ENCODE measurements at places on chromosomes 3 and 15.
A peak's percentile ranks its signal among the peaks of the same experiment; 100 is the strongest.

DNA sequence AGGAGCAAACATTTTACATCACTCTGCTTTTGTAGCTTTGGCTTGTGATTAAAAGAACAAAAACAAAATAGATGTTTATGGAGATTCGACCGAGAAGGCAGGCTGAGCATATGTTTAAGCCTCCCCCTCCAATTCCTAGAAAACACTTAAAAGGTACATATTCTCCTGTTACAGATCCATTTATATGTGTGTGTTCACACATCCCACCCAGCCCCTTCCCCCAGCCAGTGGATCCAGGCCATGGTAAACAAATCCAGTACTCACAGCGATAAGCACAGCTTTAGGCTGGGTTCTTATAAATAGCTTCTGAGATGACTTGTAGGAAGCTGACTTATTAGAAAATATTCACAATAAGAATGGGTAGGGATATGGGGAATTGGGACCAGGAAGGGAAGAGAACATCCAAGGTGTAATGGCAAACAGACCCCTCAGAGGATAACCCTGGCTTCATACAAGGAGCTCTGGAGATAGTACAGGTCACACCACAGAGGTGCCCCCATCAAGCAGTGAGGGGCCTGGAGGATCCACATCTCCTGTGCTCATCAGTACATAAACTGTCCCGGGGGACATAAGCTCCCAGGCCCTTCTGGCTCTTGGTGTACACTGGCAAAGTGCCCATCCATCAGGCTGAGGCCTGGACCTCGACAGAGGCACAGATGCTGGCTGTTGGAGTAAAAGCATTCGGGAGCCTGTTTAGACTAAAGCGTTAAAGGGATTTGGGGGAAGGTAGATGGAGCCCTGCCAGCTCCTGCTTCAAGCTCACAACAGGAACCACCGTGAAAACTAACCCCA is 70.0 kb upstream of the UBE2E1 start:
- no peak for DNase-seq

DNA sequence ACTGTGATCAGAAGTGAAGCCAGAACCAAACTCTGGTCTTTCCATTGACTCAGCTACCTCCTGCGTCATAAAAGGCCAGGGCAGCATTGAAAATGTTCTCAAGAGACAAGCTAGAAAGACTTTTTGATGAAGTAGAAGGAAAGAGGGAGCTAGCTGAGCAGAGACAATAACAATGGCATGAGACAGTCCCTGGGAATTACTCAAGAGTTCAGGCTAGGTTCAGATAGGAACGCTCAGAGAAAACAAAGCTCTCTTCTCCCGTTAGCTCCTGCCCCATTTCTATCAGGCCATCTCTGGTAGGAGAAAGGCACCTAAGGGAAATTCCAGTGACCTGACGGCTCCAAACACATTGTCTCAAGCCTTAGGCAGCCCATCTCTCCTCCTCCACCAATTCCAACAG is 7.0 kb upstream of the OXTR start:
- DNase-seq: no peak

DNA sequence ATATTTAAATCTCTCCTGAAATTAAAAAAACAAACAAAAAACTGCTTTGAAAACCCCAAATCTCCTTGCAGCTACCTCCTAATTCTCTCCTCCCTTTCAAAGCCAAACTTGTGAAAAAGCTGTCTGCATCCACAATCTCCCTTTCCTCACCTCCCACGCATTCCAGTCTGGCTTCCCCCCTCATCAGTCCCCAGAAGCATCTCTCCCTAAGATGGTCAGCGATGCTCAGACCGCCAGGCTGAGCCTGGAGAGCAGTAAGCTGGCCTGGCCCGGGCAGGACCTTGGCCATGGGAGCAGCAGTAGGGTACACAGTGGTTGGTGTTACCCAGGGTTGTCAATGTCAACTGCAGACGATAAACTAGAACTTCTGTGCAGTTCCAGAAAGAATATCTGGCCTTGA is 32.9 kb upstream of the BLM start:
- no peak for DNase-seq

DNA sequence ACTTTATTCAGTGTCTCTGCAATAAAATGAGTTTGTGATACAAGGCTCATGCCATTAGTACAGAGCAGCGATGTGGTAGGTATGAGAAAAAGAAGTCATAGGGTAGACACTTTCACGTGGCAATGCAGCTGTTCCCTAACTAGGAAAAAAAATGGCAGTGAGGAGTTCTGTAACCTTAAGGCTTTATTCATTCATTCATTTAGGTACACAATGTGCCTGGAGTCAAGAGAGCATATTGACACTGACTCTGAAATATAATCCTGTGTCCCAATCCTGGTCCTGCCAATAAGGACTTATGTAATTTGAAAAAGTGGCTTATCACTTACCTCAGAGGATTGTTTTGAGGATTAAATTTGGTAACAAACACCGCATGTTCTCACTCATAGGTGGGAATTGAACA is 173.0 kb upstream of the AZI2 start:
- DNase-seq: no peak

DNA sequence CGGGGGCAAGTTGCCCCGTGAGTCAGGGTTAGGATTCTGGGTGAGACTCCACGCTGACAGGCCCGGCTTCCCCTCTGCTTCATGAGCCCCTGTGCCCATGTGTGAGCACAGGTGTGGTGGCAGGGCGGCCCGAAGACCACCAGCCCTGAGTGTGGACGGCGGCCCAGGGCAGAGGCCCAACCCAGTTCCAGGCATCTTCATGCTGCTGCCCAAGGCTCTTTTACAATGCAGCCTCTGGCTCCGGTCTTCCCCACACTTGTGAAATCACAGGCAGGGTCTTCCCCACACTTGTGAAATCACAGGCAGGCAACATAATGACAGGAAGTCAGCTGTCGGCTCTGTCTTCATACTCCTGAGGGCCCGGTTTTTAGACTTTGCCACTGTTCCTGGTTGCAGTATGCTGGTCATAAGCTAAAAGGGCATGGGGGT is 78.8 kb downstream of the AAGAB start:
- DNase-seq: no peak

- peak; percentile 6 for DNase-seq
Observed at GRCh38 chr3:179558742-179559364, 3.9 kb upstream of the ACTL6A start.

- DNase-seq: no peak
Observed at GRCh38 chr15:50083424-50084025, 35.5 kb downstream of the ATP8B4 start.

DNA sequence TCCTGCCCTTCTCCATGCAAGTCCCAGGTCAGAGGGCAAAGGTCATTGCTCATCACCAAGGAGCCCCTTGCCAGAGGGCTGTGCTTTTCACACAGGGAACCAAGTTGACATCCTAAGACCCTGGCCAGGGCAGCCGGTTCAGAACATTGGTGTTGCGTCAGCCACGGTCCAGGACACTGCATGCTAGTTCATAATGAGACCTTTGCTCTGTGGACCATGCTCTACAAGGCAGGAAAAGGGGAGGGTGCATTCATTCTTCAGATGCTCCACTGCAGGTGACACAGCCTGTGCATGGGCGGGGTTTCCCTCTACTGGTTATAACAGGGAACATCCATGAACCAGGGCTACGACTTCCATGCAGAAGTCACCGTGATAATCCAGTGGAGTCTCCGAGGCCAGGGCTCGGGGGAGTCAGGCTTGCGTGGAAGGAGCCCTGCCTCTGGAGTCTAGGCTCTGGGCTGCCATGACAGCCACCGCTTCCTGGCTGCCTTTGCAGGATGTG is 81.6 kb downstream of the OCA2 start:
- DNase-seq: no peak

DNA sequence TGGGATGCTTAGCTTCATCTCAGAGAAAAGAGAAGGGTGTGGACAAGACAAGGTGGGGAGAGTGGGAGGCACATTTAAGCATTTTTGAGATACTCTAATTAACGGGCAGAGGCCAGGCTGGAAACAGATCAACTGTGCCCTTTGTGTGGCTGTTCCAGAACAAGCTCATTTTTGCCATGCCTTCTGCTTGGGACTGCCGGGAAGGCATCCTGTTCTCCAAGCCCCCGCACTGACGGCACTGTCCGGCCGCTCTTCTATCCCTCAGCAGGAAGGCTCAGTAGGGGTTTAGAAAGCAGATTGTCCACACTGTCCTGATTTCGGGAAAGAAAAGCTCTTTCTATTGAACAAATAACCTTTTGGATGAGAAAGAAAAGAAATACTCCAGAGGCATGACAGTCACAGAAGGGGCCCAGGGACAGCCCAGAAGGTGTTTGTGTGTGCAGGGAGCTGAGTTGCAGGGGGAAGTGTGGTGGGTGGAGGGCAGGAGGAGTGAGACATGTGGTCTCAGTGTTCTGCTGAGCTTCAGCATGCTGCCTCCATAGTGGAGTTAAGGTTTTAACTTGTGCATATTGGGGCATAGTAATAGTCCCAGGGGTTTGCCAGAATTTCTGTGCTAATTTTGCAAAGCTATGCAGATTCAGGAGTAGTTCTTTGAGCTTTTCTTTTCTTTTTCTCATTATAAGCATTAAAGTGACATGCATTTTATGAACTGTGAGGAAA is 27.3 kb downstream of the SV2B start:
- no peak for DNase-seq

DNA sequence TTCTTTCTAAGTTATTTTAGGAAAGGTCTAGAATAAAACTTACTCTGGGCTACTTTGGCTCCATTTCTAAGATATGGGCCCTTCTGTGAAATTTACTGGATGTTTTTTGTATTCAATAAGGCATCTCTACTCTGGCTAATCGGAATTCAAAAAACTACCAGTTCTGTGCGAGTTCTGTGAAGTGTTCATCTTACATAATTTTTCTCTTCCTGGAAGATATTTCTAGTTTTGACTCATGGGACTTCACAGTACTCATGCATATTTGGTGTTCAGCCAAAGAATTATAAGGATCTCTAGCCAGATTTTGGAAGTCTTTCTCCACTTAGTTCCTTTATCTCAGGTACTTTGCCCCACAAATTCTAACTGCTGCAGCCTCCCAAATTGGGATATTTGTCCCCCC is 46.4 kb upstream of the MBNL1 start:
- no peak for DNase-seq

DNA sequence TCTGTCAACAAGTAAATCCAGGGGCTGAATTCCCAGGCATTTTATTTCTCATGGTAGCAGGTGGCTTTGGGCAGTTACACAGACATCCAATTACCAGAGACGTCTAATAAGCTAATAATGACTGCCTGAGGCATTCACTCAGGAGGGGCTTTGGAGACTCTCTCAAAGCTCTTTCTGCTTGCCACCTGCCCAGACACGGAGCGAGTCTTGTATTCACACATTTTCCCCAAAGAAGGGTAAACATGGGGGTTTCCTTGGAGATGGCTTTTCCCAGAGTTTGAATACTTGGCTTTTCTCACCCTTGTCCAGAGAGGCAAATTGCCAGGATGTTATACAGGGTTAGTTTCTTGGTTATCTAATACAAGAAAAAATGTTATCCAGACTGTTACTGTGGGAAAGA is 132.6 kb downstream of the DIPK2A start:
- no peak for DNase-seq

- no peak for DNase-seq
Observed at GRCh38 chr15:68729789-68730411, 90.8 kb downstream of the ANP32A start.

GRCh38 chr3:43709022-43709421 is 18.3 kb downstream of the ABHD5 start:
- no peak for DNase-seq

GRCh38 chr15:70316059-70316600 is 218.4 kb upstream of the TLE3 start:
- DNase-seq: no peak

- DNase-seq: no peak
Observed at GRCh38 chr15:99172989-99173388, 68.1 kb downstream of the SYNM start.

- DNase-seq: no peak
Observed at GRCh38 chr15:64903326-64903950, 8.3 kb upstream of the ANKDD1A start.

- no peak for DNase-seq
Observed at GRCh38 chr3:175357758-175358157, 498.6 kb downstream of the NAALADL2 start.

DNA sequence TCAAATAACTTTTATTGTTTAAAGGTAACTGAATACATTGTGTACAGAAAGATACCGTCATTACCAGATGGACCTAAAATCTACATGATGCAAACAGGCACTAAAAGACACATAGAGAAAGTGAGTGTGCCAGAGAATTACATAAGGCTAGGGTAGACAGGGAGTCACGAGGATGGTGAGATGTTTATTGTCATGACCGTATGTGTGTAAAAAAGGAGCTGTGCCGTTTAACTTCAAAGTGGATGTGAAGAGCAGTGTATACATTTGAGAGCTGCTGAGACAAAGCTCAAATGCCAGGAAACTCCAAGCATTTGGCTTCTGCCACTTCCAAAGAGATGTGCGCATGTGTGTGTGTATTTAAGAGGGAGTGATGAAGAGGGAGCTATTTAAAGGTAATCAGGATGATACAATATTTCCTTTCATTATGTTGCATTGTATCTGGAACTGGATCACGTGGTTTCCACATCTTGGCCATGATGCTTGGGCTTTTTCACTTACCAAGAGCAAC is 51.4 kb upstream of the IGF1R start:
- DNase-seq: no peak

- DNase-seq: no peak
Observed at GRCh38 chr3:188207941-188208515, 54.1 kb downstream of the LPP start.

DNA sequence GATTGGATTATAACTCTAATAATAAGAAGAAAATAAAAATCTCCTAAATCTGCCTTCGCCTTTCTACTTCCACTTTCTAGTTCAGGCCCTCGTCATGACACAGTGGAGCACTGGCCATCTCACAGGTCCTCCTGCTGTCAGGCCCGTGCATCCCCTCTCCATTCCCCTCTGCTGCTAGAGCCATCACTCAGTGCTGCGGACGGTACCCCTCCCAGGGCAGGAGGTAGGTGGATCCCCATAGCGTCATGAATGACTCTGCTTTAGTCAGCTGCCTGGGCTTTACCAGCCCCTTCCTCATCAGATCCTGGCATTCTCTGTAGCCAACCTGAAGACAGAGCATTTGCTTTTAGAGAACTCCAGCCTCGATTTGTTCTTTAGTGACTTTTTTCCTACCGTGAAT is 12.0 kb upstream of the PPP1R2 start:
- DNase-seq: no peak

GRCh38 chr15:40175160-40175559 is 14.3 kb downstream of the BUB1B start:
- no peak for DNase-seq

DNA sequence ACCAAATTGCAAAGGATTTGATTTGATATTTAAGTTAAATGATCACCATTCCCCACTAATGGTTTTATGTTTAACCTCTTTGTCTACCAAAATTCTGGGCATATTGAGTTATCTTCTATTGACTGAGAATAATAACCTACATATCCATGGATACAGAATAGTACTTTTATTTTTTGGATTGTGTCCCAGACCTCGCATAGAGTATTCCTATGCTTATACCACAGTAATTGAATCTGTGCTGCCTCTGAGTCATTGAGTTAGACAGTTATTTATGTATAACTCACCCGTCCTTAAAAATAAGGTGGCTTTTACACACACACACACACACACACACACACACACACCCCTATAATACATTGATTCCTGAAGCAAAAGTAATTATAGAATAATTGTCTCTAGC is 690.1 kb upstream of the BCHE start:
- no peak for DNase-seq

Measured in activated CD8-positive, alpha-beta memory T cell treated with anti-CD3 and anti-CD28 coated beads for 4 hours (primary cell).